ENCODE measurements at places on chromosomes 11 and 22.

DNA sequence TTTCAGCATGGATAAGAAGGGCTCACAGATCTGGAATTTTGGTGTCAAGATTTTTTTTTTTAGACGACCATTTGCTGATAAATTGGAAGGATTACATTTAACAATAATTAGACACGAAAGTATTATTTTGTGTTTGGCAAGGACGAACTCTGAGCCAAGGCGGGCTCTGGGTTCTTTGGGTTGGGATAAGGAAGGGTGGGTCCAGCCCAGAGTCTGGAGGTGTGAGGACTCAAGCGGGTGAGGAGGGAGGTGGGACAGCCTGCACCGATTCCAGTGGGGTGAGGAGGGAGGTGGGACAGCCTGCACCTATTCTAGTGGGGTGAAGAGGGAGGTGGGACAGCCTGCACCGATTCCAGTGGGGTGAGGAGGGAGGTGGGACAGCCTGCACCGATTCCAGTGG is 4.1 kb downstream of the B3GAT1 start:
- no peak for DNase-seq

GRCh38 chr11:115500547-115501501 is 3.4 kb downstream of the CADM1 start:
- no peak for DNase-seq

DNA sequence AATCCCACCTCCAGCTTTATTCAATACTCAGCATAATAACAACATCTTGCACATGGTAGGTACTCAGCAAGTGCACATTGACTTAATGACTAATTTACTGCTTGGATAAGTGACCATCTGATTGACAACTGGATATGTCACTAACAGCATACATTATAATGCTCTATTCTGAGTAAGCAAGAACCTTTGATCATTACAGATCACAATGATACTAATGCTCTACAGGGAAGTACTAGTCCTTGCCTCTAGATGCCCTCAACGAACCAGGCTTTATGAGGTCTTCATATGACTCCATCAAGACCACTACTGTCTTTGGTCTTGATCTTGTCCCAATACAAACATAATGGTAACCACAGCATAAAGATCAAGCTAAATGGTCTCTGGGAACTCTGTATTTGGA is 167.6 kb upstream of the MTMR2 start:
- no peak for DNase-seq

DNA sequence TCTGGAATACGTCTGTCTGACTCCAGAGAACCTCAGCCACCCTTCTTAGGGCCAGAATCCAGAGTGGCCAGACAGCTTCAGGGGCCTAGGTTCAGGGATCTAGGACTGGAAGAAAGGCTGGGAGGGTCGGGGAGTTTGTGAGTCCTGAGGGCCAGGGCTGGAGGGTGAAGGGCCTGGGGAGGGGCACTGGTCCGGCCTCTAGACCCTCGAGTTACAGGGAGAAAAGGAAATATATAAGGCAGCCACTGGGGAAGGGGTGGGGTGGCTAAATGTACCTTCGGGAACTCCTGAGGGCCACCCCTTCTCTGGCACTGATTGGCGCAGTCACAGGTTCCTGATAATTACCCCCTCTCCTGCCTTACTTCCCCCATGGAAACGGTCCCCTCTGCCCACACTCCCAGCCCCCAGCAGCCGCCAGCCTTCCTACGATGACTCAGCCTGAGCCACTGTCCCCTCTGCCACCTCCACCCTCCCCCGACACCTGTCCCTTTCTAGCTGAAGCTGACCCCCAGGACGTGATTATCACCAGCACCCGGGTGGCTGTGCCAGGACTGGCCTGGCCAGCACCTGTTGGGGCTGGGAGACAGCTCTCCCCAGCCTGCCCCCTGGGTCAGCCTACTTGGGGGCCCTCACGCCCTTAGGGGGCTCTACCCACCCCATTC is 26.4 kb downstream of the MB start:
- DNase-seq, result no peak

GRCh38 chr11:77384571-77384970 is 83.1 kb upstream of the GDPD4 start:
- DNase-seq, result no peak

DNA sequence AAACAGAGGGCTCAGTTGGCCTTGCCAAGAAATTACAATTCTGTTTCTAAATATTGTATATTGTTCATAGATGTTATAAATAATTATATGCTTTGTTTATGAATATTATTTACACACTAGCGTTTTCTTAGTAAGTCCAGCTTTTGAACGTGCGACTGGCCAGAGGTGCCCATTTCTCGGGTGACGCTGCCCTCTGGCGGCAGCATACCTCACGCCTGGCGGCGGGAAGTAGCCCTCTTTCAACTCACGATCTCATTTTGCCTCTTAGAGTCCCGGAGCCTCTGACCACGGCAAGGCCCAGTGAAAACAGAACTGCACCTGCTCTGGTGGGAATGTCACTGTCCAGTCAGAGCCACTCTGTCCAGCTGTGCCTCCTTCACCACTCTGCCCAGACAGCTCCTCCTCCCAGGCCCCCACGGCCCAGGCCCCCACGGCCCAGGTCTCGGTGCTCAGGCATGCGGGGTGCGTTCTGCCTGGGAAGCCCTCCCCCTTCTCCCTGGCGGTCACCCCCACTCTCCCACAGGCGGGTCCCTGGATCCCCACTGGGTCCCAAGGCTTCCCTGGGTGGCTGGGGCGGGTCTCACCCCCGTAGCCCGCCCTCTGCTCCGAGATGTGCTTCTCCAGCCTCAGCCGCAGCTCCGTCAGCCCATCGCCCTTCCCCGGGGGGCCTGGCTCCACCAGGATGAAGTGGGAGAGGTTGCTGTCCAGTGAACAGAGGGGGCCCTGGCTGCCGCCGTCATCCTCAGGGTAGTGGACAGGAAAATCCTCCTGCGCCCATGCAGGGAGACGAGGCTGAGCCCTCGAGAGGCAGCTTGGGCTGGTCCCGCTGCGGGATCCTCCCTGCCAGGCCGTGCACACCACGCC is 19.3 kb downstream of the TSSC4 start:
- peak; percentile 30 for DNase-seq

Measured in effector memory CD4-positive, alpha-beta T cell (primary cell).